T follicular helper cell (primary cell): ENCODE measurements at places on chromosomes 4 and X.

DNA sequence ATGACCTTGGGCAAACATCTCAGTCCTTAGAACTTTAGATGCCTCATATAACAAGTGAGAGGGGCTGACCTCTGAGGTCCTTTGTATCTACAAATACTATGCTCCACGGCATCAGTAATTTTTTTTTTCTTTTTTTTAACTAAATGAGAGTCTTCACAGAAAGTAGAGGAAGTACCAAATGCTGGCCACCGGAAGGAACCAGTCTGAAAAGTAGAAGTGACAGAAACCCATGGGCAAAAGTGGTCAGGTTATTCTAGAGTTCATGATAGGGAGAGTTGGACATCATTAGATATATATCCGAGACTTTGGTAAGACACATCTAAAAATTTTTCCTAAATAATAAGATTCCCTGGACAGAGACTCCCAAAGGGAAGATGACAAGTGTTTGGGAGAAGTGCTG is 53.7 kb downstream of the COQ2 start:
- DNase-seq: no peak

GRCh38 chrX:75061701-75062100 is 94.4 kb downstream of the ABCB7 start:
- DNase-seq: no peak

DNA sequence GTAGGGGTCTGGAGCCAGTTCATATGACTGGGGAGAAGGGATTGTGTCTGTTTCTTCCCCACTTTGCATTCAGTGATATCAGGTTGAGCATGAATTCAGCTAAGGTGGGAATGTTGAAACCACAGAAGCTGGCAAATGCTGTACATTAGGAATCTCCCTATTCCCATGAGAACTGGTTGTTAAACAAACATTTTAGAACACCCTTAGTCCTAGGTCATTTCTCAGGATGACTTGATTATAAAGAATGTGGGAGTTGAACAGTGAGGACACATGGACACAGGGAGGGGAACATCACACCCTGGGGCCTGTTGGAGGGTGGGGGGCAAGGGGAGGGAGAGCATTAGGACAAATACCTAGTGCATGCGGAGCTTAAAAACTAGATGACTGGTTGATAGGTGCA is 62.6 kb upstream of the LIMCH1 start:
- no peak for DNase-seq

DNA sequence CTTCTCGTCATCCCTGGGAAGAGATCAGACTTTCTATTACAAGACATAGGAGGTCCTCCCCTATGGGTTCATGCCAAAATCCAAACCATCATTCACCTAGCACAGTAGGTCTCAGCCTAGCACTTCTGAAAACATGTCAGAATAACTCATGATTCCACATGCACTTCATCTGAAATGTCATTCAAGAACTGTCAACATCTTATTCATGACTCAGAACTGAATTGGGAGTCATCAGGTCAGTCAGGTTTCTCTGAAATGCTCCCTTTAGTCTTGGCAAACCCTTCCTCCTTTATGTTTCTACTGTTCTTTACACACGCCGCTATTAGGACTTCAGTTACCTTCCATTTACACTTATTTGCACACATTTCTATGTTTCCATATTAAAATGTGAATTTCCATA is 67.2 kb downstream of the ANTXR2 start:
- no peak for DNase-seq

DNA sequence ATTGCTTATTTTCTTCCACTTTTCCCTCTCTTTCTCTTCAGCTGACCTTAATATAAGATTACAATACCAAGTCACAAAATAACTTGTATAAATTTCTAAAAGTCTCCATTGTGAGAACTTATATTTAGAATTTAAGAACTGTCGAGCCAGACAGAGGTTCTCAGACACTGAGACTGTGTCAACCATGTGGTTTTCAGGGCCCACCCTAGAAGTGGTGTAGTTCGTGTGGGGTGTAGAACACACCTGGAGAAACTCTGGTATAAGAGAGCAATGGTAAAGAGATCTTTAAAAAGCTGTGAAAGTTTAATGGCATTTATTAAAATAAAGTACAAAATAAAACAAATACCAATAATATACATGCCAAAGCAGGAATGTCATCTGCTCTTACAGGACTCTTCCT is 19.7 kb downstream of the CPEB2 start:
- DNase-seq: no peak

GRCh38 chrX:111168314-111168713 is 72.3 kb downstream of the PAK3 start:
- DNase-seq: no peak

DNA sequence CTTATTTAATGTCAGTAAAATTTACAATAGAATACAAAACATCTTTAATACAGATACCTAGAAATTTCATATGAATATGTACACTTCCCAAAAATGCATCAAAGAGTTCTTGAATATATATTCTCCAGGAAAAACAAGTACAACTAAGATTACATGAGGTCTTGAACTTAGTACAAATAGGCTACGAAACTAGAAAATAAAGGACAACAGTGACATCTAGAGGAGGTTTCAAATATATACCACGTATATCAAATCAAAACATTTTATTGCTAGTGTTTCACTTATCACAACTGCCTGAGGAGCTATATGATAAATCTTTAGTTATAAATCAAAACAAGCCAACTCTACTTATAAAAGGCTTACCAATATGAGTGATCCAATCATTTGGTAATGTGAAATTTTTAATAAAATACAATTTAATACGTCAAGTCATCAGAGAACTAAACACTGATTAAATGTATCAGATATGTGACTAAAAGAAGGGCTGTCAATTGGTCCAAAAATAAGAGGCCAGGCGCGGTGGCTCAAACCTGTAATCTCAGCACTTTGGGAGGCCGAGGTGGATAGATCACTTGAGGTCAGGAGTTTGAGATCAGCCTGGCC is 36.6 kb downstream of the ANAPC10 start:
- no peak for DNase-seq
